ENCODE measurements at places on chromosomes 1 and 21.

DNA sequence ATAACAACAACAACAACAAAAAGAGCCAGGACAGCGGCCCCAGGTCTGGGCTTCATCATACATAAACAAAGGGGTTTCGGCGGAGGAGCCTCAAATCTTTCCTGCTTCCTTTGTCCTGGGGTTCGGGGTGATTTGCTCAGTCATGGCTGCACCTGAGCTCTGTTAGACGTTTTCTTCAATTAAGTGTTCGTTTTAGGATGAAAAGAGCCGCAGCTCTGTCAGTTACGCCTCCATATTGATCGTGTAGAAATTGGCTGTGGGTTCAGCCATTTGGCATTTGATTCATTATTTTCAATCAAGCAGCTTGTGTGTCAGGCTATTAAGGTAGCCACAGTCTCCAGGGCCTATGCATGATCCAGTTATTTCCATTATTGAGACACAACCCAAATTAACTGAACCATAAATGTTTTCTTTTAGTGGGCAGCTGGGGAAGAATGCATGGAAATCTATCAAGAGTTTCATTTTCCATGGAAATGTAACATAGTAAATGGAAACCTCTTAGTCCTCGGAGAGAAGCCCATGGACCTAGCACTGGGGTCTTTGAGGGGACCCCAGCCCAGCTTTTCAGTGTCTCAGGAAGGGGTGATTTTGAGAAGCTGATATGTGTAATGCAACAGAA is 370.0 kb upstream of the C1orf174 start:
- no peak for DNase-seq

DNA sequence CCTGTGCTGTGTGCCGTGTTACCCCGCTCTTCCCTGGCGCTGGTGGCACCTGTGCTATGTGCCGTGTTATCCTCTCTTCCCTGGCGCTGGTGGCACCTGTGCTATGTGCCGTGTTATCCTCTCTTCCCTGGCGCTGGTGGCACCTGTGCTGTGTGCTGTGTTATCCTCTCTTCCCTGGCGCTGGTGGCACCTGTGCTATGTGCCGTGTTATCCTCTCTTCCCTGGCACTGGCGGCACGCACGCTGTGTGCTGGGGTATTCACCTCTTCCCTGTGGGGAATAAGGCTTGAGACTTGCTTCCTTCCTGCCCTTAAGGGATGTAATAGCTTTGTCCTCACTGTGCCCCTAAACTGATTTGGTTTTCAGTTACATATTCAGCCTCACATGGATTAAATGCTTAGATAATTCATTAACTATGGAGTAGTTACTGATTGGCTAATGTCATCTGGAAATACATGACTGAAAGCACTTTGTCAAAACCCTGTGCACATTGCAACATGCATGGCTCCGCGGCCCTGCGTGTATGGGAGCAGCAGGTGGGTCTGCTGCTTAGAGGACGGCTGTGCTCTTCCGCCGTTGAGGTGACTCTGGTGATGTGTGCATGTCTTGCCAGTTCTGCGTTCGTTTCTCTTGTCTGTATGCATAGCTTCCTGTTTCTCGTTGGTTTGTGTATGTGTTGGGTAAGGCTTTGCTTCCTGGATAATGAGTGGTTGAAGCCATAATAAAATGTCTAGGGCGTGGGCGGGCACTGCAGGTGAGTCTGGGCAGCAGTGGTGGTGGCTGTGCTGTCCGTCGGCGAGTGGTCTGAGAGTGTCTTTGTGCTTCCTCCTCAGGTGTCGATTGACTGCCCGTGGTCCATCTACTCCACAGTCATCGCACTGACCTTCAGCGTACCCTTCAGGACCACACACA is 17.9 kb upstream of the PWP2 start:
- no peak for DNase-seq

DNA sequence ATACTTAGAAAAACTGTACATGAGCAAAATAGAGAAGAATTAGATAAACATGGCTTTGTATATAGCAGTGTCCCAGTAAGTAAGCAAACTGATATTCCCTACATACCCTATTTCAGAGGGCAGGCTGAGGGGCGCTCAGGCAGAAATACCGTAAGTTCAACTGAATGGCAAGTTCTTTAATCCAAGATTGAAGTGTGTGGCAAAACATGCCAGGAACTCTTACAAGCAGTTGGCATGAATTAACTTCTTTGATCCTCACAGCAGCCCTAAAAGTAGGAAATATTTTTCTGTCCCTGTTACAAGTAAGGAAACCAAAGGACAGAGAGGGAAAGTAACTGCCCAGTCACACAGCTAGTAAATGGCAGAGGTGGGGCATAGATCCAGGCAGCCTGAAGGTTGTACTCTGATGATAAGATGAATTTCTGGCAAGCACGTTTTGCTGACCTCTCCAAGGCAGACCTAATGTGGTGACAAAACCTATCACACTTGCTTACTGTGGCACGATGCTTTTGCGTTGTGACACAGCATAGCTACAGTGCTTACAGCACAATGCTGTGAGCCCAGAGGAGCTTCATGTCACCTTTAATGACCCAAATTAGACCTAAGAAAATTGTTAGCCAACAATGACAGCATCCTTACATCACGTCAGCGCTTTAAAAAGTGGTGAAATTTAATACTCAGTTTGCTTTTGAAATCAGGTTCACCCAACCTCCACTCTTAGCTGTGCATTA is 35.0 kb upstream of the THEM4 start:
- DNase-seq = no peak

DNA sequence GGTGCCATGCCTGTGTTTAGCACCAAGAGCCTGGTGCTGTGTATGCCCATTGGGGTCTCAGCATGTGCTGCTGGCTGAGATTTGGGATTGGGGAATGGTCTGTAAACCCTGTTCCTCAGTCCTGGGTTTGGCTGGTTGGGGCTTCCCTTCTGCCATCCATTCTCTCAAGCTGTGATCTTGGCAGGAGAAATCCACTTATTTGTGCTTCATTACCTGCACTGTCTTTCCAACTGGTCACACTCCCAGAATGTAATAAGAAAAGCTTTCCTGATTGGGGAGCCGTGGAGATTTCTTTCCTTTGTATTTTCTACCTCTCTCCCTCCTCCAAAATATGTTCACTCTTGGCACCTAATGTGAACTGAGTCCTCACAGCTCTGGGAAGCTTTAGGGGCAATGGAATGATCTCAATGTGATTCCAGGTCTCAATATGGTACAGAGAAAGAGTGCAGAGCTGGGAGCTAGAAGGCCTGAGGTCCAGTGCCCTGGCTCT is 23.0 kb upstream of the KCNA10 start:
- DNase-seq = no peak

GRCh38 chr1:15997637-15998280 is 6.3 kb upstream of the SRARP start:
- no peak for DNase-seq

- DNase-seq = no peak
These were observed 67.2 kb downstream of the HMGB4 start for GRCh38 chr1:33931111-33931475.

DNA sequence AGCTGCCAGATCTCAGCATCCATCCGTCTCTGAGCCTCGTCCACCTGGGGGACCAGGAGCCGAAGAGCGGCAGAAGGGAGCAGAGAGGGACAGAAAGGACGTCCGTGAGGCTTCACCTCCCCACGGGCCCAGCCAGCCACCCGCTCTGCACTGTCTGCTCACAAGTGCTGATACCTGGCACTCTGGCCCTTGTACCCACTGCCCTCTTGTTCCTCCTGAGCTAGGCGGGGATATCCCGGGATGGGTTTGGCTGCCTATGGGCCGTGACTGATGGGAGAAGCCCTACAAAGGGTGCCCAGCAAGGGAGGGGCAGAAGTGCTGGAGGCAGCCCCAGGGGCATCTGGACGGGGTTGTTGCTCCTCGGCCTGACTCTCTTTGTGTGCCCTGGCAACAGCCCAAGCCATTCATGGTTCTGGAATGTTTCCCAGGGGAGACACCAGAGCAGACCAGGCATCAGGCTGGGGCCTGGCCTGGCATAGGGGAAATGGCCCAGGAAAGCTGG is 57.6 kb downstream of the LDLRAD2 start:
- no peak for DNase-seq
